ENCODE measurements at places on chromosomes 3 and 15. TPM values are rescaled to one million over a fixed set of nuclear protein-coding genes. Genes with fewer than 3 reads are reported as not detected.

Gene RASL12
- total RNA-seq = 27.2 TPM

Gene ANKRD34C
- not detected for total RNA-seq

Gene PLSCR2
- 34.6 TPM for total RNA-seq

Gene DYNLT2B
- total RNA-seq = 18.8 TPM

Gene XCR1
- total RNA-seq = not detected

Gene KIF15
- total RNA-seq = 11.8 TPM

Gene GOLGA6B
- not detected for total RNA-seq

Gene FBXL22
- total RNA-seq = 0.75 TPM

- no peaks in the 10 kb centered on the region for H3K36me3 ChIP-seq
- H3K27ac ChIP-seq = no peak overlapping the region
Measured at GRCh38 chr3:98778383-98778782, 15.2 kb downstream of the ST3GAL6 start.

- no peak overlapping the region for H3K4me3 ChIP-seq
- H3K36me3 ChIP-seq = no peaks in the 10 kb centered on the region
- H3K27me3 ChIP-seq = no peaks in the 10 kb centered on the region
- H3K27ac ChIP-seq = no peak overlapping the region
- no peak for DNase-seq
- H3K4me1 ChIP-seq = no peaks in the 10 kb centered on the region
Measured at GRCh38 chr3:140176526-140176925, 241.5 kb downstream of the CLSTN2 start.

GRCh38 chr3:172716476-172716875 lies 5.6 kb upstream of the NCEH1 start:
- no peak overlapping the region for H3K4me3 ChIP-seq
- H3K4me1 ChIP-seq = peaks cover 5% of the 10 kb centered on the region
- no peak overlapping the region for H3K27ac ChIP-seq
- H3K36me3 ChIP-seq = no peaks in the 10 kb centered on the region
- no peaks in the 10 kb centered on the region for H3K27me3 ChIP-seq

GRCh38 chr15:90588427-90588826 lies 58.7 kb downstream of the CRTC3 start:
- no peaks in the 10 kb centered on the region for H3K4me1 ChIP-seq
- no peak overlapping the region for H3K27ac ChIP-seq
- H3K27me3 ChIP-seq = no peaks in the 10 kb centered on the region

DNA sequence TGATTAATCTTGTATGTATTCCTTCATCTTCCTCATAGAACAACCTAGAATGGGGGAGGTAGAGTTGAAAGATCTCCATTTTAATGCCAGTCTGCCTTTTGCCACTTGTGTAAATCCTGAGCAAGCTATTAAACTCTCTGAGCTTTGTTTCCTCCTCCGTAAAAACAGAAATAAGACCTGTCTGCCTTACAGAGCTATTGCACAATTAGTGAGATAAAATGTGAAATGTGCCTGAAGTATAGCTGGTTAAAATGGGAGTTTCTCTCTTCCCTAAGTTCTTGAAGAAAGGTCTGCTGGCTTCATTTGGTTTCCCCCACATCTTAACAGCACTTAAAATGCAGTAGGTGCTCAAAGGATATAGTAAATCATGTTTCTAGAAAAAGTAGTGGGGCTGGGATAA lies 19.0 kb downstream of the ALDH1A2 start:
- no peak for DNase-seq
- H3K27me3 ChIP-seq = peaks cover 66% of the 10 kb centered on the region
- H3K27ac ChIP-seq = no peak overlapping the region

DNA sequence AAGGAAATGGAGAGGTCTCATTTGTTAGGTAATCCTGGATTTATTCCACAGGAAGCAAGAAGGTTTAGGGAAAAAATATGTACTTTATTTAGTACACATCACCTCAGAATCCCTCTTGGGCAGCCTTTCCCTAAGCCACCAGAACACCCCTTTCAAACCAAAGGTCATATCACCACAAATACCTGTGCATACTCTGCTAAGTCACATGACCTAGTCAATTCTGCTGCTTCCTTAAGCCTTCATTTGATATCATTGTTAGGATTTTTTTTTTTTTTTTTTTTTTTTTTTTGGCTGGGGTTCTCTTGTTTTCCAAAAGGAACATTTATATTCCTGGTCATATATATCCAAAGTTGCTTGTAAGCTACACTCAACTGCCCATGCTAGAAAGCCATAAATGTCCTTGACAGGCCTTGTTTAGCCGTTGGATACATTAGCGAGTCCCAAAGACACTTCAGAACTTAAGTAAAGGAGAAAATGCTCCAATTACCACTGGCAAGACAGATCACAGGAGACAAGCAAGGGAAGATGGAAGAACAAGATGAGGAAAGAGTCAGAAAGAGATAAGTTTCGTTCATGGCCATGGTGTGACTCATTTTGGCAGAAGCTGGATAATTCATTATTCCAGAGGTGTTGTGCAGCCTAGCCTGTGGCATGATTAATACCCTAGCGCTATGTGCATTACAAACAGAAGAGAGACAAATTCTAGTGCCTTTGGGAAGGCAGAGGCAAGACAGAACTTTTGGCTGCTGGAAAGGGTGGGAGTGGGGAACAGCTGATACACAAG lies 155.6 kb upstream of the SLC2A2 start:
- no peak overlapping the region for H3K27ac ChIP-seq
- H3K27me3 ChIP-seq = no peaks in the 10 kb centered on the region
- no peak overlapping the region for H3K4me3 ChIP-seq
- peaks cover 8% of the 10 kb centered on the region for H3K4me1 ChIP-seq
- no peaks in the 10 kb centered on the region for H3K36me3 ChIP-seq

DNA sequence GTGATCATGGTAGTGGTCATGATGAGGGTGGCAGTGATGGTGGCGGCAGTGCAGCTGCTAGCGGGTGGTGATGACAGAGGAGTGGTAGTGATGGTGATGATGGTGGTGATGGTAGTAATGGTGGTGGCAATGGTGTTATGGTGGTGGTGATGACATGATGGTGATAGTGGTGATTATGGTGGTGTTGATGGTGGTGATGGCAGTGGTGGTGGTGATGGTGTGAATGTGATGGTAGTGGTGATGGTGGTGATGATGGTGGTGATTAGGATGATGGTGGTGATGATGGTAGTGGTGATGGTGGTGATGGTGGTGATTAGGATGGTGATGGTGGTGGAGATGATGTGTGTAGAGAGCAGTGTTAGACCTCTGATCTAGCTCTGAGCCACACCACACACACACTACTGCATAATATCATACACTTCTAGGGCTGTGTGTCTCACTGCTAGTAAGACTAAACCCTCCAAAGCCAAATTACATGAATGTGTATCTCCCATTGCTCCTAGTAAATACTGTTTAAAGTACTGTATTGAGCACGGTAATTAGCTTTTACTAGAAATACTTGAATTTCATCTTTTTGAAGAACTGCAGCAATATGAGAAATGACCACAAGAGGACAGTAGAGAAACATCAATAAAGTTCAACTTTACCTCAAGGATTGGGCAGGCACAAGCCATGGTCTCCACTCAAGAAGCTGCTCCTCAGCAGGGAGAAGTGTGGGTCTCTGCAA lies 28.8 kb downstream of the TMED3 start:
- DNase-seq = peak; percentile 64
- no peak overlapping the region for H3K27ac ChIP-seq
- H3K4me3 ChIP-seq = no peak overlapping the region
- no peaks in the 10 kb centered on the region for H3K4me1 ChIP-seq
- no peaks in the 10 kb centered on the region for H3K27me3 ChIP-seq

DNA sequence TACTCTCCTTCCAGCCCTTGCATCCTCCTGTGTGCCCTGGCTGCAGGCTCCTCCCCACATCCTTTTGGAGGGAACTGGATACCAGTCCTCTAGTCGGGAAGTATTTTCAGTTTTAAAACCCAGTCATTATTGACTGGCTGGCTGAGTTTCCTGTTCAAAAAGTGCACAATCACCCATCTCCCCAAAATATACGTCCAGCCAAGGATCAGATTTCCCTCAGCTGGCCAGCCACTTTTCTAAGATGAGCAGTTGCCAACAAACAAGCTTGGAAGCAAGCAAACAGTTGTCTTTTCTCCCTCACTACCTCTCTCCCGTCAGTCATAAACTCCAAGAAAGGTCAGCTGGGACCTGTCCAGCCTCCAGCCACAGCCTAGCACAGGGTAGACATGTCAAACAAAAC lies 147.7 kb upstream of the GALNT15 start:
- no peak for DNase-seq
- H3K27ac ChIP-seq = no peak overlapping the region
- H3K4me1 ChIP-seq = peaks cover 5% of the 10 kb centered on the region
- peaks cover 15% of the 10 kb centered on the region for H3K27me3 ChIP-seq
- no peak overlapping the region for H3K4me3 ChIP-seq
- H3K36me3 ChIP-seq = no peaks in the 10 kb centered on the region

DNA sequence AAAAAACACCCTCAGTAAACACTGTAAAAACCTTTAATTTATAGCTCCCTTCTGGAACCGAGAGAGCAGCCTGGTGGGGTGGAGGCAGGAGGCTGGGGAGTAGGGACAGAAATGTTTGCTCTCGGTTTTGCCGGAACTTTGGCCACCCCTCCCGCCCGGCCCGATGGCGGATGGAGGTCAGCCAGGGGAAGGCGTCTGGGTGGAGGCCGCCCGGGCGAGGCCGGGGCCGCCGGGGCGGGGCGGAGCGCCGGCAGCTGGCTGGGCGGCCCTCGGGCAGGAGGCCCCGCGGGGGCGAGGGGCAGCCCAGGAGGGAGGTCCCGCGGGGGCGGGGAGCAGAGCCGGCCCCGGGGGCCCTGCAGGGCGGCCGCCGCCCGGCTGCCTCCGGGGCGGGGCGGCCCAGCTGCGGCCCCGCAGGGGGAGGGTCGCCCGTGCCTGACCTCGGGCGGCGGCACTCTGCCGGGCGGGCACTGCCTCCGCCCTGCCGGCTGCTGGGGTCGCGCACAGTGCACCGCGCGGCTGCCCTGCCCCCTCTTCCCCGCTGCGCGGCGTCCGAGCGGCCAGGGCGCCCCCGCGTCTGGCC lies 829 bp upstream of the SKIL start:
- no peaks in the 10 kb centered on the region for H3K4me1 ChIP-seq
- H3K4me3 ChIP-seq = peak overlapping the region; percentile 92
- H3K27me3 ChIP-seq = no peaks in the 10 kb centered on the region
- peak; percentile 92 for DNase-seq

GRCh38 chr3:54962200-54962599 lies 34.3 kb upstream of the LRTM1 start:
- H3K27ac ChIP-seq = no peak overlapping the region
- H3K27me3 ChIP-seq = no peaks in the 10 kb centered on the region
- DNase-seq = no peak
- peaks cover 30% of the 10 kb centered on the region for H3K4me1 ChIP-seq

DNA sequence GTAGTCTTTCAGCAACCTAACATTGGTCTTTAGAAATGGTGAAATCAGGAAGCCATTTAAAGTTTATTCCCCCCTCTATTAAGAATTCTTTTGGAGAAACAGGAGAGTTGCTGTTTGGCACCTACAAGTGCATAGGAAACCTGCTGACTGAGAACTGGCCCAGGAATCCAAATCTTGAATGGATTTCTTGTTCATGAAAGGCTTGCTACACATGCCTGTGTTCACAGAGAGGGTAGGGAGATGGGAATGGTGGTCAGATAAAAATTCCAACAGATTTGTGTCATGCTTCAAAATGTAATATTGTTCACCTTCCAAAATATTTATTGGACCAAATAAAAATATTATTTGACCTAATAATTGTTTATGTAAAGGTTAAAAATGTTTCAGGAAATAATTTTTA lies 24.2 kb upstream of the ZPLD1 start:
- no peaks in the 10 kb centered on the region for H3K36me3 ChIP-seq
- no peaks in the 10 kb centered on the region for H3K4me1 ChIP-seq
- DNase-seq = no peak
- no peak overlapping the region for H3K27ac ChIP-seq
- no peaks in the 10 kb centered on the region for H3K27me3 ChIP-seq

- no peak overlapping the region for H3K27ac ChIP-seq
- H3K27me3 ChIP-seq = no peaks in the 10 kb centered on the region
- no peaks in the 10 kb centered on the region for H3K36me3 ChIP-seq
Measured at GRCh38 chr15:78404125-78404524, 33.9 kb upstream of the IREB2 start.

DNA sequence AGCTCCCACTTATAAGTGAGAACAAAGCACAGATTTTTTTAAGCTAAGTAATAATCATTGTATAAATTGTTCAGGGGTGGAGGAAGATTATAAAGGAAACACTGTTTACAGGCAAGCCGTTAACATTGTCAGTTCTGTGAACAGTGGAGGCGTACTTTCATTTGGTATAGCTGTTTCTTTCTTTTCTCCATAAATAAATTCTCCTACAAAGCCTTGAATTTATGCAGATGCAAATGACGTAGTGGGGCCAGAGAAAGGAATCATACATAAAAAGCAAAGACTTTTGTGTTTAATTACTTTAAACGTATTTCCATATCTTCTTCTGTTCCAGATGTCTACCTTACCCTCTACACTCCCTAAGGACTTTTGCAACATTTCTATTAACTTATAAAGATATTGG lies 914.9 kb downstream of the ZPLD1 start:
- H3K36me3 ChIP-seq = no peaks in the 10 kb centered on the region
- no peak overlapping the region for H3K4me3 ChIP-seq
- DNase-seq = no peak
- no peaks in the 10 kb centered on the region for H3K27me3 ChIP-seq
- no peaks in the 10 kb centered on the region for H3K4me1 ChIP-seq

GRCh38 chr3:158508481-158508880 lies 62.5 kb upstream of the MLF1 start:
- no peak overlapping the region for H3K4me3 ChIP-seq
- H3K27me3 ChIP-seq = no peaks in the 10 kb centered on the region
- H3K36me3 ChIP-seq = no peaks in the 10 kb centered on the region
- DNase-seq = no peak
- H3K4me1 ChIP-seq = no peaks in the 10 kb centered on the region
- no peak overlapping the region for H3K27ac ChIP-seq

- no peaks in the 10 kb centered on the region for H3K27me3 ChIP-seq
- DNase-seq = no peak
- no peak overlapping the region for H3K4me3 ChIP-seq
- H3K4me1 ChIP-seq = no peaks in the 10 kb centered on the region
Measured at GRCh38 chr3:131903988-131904415, 130.8 kb downstream of the CPNE4 start.

- peak overlapping the region; percentile 8 for H3K4me3 ChIP-seq
- no peaks in the 10 kb centered on the region for H3K4me1 ChIP-seq
- no peaks in the 10 kb centered on the region for H3K36me3 ChIP-seq
- H3K27me3 ChIP-seq = no peaks in the 10 kb centered on the region
Measured at GRCh38 chr3:42914771-42915515, 9.0 kb downstream of the ZNF662 start.

DNA sequence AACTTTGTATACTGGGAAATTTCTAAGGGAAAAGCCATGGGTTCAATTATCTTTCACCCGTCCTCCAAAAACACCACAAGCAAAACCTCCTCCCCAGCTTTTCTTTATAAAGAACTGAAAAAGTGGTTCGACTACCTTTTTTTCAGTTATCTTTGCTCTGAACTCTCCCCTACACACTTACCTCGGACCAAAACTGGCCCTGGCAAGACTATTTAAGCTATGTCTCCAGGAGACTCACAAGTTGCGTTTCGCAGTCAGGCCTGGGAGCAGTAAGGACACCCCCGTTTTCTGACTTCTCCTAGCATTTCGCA lies 645 bp downstream of the COPS2 start:
- no peaks in the 10 kb centered on the region for H3K4me1 ChIP-seq
- no peaks in the 10 kb centered on the region for H3K27me3 ChIP-seq
- peak overlapping the region; percentile 34 for H3K27ac ChIP-seq
- no peaks in the 10 kb centered on the region for H3K36me3 ChIP-seq

All from endodermal cell (in vitro differentiated cells).